ENCODE measurements at places on chromosomes 2 and 18. TPM values are rescaled to one million over a fixed set of nuclear protein-coding genes. Genes with fewer than 3 reads are reported as not detected.

DNA sequence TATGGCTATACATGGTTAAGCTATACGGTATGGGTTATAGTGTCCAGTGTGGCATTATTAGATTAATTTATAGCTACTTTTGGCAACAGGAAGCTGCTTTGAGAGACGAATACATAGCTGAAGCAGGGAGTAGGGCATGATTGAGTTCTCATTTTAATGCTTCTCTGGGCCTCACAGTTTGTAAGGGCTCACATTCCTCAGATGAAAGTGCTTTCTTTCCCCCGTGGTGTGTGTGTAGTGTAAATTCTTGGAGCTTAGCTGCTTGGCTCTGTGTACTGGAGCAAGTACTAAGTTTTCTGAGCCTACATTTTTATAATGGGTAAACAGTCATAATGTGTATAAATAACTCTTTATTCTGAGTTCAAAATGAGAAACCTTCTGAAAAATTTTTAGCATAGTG lies 173.7 kb downstream of the PTPRM start:
- H3K27me3 ChIP-seq: no peaks in the 10 kb centered on the region
- no peak for DNase-seq
- no peak overlapping the region for H3K4me3 ChIP-seq
- no peaks in the 10 kb centered on the region for H3K36me3 ChIP-seq
- H3K27ac ChIP-seq: no peak overlapping the region
- H3K4me1 ChIP-seq: no peaks in the 10 kb centered on the region

GRCh38 chr2:69147841-69148533 lies 135.0 kb downstream of the ANTXR1 start:
- no peaks in the 10 kb centered on the region for H3K36me3 ChIP-seq
- no peak overlapping the region for H3K4me3 ChIP-seq
- H3K4me1 ChIP-seq: no peaks in the 10 kb centered on the region
- no peaks in the 10 kb centered on the region for H3K27me3 ChIP-seq

GRCh38 chr2:85174943-85175342 lies 41.8 kb downstream of the TCF7L1 start:
- H3K4me1 ChIP-seq: no peaks in the 10 kb centered on the region
- no peaks in the 10 kb centered on the region for H3K27me3 ChIP-seq
- no peak for DNase-seq
- H3K36me3 ChIP-seq: no peaks in the 10 kb centered on the region
- H3K4me3 ChIP-seq: no peak overlapping the region
- no peak overlapping the region for H3K27ac ChIP-seq

GRCh38 chr2:174327021-174327840 lies 7.5 kb upstream of the SP9 start:
- peak; percentile 40 for DNase-seq
- H3K4me1 ChIP-seq: peaks cover 22% of the 10 kb centered on the region
- no peak overlapping the region for H3K27ac ChIP-seq
- H3K36me3 ChIP-seq: no peaks in the 10 kb centered on the region
- peak overlapping the region; percentile 55 for H3K4me3 ChIP-seq

DNA sequence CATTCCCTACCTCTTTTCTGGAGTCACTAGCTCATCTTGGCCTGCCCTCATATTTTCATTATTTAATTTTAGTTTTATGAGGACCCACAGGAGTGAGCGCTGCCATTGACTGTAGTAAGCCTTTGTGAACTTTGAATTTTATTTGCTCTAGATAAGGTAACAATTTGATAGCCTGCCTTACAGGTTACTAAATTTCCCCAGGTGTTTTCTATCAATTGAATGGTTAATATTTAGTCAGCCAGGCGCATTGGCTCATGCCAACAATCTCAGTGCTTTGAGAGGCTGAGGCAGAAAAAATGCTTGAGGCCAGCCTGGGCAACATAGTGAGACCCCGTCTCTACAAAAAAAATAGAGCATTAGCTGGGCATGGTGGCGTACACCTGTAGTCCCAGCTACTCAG lies 50.2 kb downstream of the DAW1 start:
- no peak overlapping the region for H3K4me3 ChIP-seq
- no peaks in the 10 kb centered on the region for H3K4me1 ChIP-seq
- no peak for DNase-seq
- H3K36me3 ChIP-seq: no peaks in the 10 kb centered on the region
- H3K27ac ChIP-seq: no peak overlapping the region

DNA sequence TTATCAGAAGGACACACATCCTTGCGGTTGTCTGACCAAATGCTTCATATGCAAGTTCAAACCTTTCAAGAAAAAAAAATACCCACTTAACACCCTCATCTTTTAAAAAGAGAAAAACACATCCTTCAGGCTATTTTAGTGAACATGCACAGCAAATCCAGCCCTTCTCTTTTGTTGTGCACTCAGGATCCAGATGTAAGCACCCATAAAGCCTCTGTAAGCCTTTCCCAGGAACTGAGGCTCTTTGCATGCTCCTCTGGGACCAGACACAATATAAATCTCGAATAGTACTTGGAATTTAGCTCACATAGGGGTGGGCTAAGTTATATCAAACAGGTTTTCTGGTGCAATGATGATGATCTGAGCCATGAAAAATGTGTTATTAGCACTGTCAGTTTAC lies 308.8 kb upstream of the FAM98A start:
- H3K36me3 ChIP-seq: no peaks in the 10 kb centered on the region
- H3K4me3 ChIP-seq: no peak overlapping the region
- no peaks in the 10 kb centered on the region for H3K27me3 ChIP-seq
- no peaks in the 10 kb centered on the region for H3K4me1 ChIP-seq
- no peak overlapping the region for H3K27ac ChIP-seq

GRCh38 chr18:9619545-9619944 lies 5.2 kb upstream of the PPP4R1 start:
- no peaks in the 10 kb centered on the region for H3K36me3 ChIP-seq
- no peak overlapping the region for H3K27ac ChIP-seq
- no peak overlapping the region for H3K4me3 ChIP-seq

- H3K36me3 ChIP-seq: peaks cover 79% of the 10 kb centered on the region
- no peak for DNase-seq
- no peaks in the 10 kb centered on the region for H3K27me3 ChIP-seq
- H3K4me1 ChIP-seq: peaks cover 30% of the 10 kb centered on the region
Observed at GRCh38 chr2:197077336-197077735, 150.8 kb upstream of the PGAP1 start.

- H3K27me3 ChIP-seq: no peaks in the 10 kb centered on the region
- peaks cover 50% of the 10 kb centered on the region for H3K4me1 ChIP-seq
- peaks cover 68% of the 10 kb centered on the region for H3K36me3 ChIP-seq
- DNase-seq: no peak
- peak overlapping the region; percentile 64 for H3K27ac ChIP-seq
- no peak overlapping the region for H3K4me3 ChIP-seq
Observed at GRCh38 chr2:143205106-143205764, 76.0 kb downstream of the ARHGAP15 start.

DNA sequence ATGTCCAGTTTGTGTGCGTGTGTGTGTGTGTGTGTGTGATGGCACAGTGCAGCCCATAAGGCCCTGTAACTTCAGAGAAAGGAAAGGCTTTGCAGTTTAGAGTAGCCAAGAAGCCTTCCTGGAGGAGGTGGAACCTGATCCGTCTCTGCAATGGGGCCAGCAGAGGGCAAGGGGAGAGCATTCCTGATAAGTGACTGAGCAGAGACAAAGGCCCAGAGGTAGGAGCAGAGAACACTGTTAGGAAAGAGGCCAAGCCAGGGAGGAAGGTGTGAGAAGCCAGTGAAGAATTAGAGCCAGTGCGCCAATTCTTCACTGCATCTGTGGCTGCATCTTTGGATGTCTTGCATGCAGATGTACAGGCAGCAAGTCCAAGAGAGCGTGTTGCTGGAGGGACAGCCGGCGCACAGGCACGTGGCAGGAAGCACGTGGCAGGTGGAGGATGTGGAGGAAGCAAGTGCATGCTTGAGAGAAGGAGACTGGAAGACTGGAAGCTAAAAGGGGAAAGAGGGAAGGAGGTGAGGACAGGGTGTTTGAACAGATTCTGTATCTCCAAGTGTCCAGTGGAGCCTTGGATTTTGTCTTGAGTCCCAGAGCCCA lies 196.3 kb downstream of the CTIF start:
- H3K27ac ChIP-seq: no peak overlapping the region
- H3K4me1 ChIP-seq: peaks cover 4% of the 10 kb centered on the region
- H3K27me3 ChIP-seq: no peaks in the 10 kb centered on the region
- H3K4me3 ChIP-seq: no peak overlapping the region
- DNase-seq: peak; percentile 12

DNA sequence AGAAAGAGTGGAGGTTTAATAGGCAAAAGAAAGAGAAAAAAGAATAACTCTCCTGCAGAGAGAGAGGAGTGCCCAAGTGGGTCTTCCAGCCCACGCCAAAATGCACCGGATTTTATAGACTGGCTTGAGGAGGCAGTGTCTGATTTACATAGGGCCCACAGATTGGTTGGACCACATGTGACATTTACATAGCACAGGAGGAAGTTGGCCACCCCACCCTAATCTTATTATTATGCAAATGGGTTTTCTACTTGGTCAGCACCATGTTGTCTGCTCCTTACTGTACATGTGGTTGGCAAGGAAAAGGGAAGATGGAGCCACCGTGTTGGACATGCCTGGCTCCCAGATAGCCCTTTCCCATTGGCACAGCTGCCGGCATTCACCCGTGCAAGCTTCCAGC lies 56.8 kb downstream of the SP110 start:
- peaks cover 10% of the 10 kb centered on the region for H3K36me3 ChIP-seq
- no peak overlapping the region for H3K27ac ChIP-seq
- no peak for DNase-seq
- no peaks in the 10 kb centered on the region for H3K27me3 ChIP-seq
- H3K4me3 ChIP-seq: no peak overlapping the region

The ABCG5 gene
- total RNA-seq: not detected

The CAVIN2 gene
- total RNA-seq: not detected

The CYP1B1 gene
- 3.6 TPM for total RNA-seq

All from activated CD8-positive, alpha-beta T cell treated with anti-CD3 and anti-CD28 coated beads for 36 hours (primary cell).